Stimulated activated CD8-positive, alpha-beta memory T cell treated with anti-CD3 and anti-CD28 coated beads, Interleukin-4, amount 100 ng/mL, for 48 hours (primary cell): ENCODE measurements at places on chromosomes 3 and 15.

DNA sequence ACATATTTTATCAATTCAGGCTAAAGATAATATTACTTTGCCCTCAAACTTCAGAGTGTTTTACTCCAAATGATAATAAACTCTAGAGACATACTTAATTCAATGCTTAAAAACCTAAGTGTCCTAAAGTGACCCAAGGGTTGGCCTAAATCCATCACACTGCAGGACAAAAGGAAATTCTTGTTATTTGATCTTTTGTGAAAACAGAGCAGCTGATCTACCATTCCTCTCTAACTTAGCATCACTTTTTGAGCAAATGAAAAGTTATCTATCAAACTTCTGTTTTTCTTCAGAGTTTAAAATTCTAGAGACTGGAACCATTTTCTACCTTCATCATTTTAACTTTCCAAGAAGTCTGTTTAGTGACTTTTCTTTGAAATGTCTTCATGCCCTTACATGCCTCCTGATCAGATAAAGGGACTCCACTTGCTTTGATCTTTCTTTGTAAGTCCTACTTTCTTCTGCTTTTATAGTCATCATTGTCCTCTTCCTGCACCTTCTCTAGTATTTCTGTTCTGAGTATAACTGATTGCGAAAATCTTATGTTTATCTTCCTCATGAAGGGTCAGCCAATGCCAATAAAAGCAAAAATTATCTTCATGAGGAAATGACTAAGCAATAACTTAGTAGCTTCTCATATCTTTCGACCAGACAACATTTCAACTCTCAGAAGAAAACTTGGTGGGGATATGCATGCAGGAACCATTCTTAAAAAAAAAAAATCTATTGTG lies 378.7 kb upstream of the TGFBR2 start:
- DNase-seq, result no peak

GRCh38 chr15:94252906-94253491 lies 21.6 kb downstream of the MCTP2 start:
- DNase-seq, result no peak

- no peak for DNase-seq
Measured at GRCh38 chr15:73010154-73011152, 41.8 kb upstream of the NEO1 start.

DNA sequence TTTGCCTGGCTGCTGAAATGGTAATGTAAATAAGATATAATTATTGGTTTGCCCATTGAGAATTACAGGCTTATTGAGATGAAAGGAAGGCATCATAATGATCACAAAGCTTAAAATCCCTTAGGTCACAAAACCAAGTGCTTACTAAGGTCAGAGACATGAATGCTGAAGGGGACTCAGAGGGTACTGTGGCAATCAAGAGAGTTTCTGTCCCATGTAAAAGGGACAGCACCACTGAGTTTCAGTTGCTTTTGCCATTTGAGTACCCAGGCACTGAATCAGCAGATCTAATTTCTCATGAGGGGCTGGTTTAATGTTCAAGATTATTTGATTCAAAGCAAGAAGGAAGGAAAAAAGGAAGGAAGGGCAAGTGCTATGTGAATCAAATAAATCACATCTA lies 127.0 kb downstream of the PLOD2 start:
- no peak for DNase-seq

- DNase-seq, result no peak
Measured at GRCh38 chr3:105533960-105534359, 167.3 kb downstream of the ALCAM start.

DNA sequence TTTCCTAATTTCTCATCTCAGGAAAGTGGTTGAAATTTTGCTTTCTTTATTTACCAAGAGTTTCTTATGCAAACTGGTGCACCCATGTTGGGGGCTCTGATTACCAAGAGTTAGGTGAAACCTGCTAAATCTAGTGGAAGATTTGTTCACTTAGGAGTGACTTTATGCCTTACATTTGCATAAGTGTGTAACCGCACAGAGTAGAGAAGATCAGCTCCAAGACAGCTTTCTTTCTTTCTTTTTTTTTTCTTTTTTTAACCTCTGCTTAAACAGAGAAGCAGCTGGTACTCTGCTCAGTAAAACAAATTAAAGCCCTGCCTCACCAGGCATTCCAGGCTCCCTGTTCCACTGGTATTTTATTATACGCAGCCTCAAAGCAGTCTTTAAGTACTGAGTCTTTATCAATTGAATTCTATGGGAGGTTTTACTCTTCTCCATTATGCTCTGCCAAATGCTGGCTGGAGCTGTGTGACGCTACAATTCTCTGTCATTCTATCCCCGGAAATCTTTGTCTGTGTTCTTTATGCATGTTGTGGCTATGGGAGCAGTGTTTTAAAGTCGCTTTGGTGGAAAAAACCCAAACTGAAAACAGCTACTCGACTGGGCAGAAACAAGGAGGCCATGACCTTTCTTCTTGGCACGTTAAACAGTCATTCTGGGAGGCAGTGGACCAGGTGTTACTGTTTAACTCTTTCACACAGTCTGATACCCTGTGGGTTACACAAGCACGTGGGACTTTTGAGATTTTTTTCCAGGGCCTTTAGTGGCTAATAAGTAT lies 55.2 kb upstream of the GBE1 start:
- DNase-seq, result no peak

DNA sequence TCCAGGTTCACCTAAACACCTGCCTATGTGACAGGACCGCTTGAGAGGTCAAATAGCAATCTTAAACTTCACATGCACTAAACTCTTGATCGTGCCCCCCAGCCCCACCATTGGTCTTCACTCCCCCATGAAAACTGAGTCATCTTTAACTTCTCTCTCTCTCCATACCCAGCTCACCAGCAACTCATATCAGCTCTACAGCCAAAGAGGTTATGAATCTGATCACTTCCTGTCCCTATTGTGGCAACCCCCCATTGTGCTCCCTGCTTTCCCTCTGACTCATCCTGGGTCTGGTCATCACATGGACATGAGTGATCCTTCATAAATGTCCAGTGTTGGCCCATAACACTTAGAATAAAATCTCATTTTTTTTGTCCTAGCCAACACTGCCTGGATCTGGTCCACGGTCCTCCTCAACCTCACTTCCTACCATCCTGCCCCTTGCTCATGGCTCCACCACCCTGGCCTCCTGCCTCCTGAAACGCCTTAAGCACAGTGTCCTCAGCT lies 103.4 kb upstream of the HACD2 start:
- DNase-seq, result no peak

- no peak for DNase-seq
Measured at GRCh38 chr3:140809316-140809715, 131.5 kb downstream of the TRIM42 start.

DNA sequence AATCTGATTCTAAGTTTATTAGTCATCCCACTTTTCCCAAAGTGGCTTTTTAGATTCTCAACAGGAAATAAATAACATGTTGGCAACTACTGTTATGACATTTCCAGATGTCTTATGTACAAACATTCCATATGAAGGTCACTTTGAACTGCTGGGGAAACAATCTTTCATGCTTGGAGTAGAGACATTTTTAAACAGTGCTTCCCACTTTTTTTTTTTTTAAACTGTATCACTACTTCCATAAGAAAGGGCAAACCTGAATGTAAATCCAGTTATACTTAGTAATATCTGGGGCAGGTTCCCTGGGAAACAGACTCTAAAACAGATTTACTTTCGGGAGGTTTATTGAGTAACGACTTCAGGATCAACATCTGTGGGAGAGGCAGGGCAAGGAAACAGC lies 473.8 kb downstream of the TAFA4 start:
- DNase-seq, result no peak

DNA sequence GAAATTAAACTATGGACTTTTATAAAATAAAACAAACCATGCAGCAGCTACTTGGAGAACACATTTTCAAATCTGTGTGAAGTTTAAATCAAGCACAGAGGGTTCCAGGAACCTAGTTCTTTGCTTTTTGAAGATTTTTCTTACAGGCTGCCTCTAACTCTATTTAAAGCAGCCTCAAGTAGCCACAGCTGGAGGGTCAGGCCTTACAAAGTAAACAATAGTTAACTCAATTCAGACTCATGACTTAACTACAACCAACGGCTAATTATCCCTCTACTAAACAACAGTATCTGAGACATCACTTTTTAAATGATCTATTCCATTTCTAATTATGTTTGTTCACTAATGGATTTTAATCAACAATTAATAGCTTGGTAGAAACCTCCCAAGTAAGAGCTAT lies 9.8 kb downstream of the LRIG1 start:
- no peak for DNase-seq

- DNase-seq, result no peak
Measured at GRCh38 chr15:43895586-43895985, 68.8 kb downstream of the WDR76 start.

GRCh38 chr3:190260301-190260700 lies 61.9 kb downstream of the CLDN1 start:
- no peak for DNase-seq

- DNase-seq, result no peak
Measured at GRCh38 chr15:68158046-68158628, 47.0 kb downstream of the CALML4 start.

GRCh38 chr15:87672309-87673288 lies 583.9 kb downstream of the NTRK3 start:
- DNase-seq, result no peak
